Muscle of leg (tissue), 16 donors: ENCODE measurements at places on chromosomes 2 and 18.

DNA sequence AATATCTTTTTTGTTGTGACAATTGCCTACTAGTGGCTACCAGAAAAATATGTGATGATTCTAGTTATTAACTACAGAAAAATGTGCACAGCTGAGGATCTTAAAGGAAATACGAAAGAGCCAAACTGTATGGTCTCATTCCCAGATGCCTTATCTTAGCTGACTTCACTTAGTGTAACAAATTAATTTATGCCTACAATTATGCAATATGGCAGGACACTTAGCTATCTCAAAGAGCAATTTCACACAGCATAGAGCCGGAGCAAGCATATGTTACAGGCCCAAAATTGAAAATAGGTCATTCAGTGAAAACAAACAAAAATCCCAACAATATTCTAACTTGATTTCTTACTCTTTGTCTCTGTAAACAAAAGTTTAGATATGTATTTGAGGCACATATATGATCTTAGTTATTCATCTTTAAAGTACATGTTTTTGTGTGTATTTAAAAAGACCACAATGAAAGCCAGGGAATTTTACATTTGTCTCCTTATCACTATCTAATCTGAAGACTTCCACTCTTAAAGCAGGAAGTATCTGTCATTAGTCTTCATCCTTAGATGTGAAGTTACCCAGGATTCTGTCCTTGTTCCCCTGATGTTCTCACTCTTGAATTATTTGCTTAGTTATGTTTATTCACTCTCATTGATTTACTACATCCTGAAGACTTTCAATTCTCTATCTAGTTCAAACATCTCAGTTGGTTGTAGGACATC is 1579.0 kb upstream of the NXPH2 start:
- DNase-seq: peak; percentile 22

GRCh38 chr18:10659000-10659399 is 133.2 kb downstream of the NAPG start:
- DNase-seq: no peak

DNA sequence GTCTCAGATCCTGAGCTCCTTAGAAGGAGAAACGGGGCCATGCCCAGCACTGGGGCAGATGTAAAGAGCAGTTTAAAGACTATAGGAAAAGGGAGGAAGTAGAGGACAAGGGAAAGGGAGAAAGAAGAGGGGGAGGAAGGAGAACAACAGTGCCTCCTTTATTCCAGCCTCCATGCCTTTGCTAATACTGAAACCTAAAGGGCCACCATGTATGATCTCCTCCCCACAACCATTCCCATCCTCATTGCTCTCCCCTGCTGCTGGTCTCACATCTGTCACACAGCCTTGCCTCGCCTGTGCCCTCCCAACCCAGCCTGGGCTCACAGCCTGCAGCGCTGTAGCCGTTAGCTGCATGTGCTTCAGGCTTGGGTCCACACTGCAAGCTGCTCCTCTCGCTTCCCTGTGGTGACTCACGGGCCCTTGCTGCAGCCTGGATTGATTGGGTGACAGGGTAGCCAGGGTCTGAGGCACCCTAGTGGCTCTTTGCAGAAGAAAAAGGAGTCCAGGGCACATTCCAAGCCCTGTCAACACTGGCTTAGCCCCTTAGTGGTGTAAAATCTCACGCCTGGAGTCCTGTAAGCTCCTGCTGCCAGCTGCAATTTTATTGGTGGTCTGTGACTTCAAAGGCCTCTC is 281.9 kb downstream of the SRBD1 start:
- no peak for DNase-seq

DNA sequence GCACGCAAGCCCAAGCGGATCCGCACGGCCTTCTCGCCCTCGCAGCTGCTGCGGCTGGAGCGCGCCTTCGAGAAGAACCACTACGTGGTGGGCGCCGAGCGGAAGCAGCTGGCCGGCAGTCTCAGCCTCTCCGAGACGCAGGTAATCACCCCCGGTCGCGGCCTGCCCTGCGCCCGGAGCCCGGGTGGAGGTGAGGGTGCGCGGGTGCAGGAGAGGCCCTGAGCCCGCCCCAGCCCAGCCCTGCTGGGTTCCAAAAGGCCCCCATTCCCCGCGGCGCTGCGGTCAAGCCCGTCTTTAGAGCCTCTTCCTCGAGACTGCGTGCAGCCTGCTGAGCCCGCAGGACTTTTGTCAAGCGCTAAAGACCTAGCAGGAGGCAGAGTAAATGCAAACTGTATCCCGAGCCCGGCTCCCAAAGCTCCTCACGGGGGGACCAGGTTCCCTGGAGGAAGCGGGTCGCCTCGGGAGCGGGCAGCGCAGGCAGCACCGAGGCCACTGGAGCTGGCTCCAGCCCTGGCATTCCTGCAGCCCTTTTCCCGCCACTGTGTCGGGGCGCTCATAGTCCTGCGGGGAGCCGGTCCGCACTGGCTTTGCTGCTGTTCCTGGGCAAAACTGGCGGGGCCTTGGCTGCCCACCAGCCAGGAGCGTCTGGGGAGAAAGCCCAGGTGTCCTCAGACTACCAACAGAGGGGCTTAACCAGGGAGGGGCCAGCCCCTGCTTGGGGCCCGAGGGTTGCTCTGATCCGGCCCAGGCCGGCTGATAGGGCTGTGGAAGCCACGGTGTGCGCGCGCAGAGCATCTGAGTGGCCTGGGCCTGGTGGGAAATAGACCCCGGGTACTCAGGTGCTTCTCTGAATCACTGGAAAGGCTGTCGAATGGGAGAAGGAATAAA is 7.3 kb downstream of the EMX1 start:
- no peak for DNase-seq

DNA sequence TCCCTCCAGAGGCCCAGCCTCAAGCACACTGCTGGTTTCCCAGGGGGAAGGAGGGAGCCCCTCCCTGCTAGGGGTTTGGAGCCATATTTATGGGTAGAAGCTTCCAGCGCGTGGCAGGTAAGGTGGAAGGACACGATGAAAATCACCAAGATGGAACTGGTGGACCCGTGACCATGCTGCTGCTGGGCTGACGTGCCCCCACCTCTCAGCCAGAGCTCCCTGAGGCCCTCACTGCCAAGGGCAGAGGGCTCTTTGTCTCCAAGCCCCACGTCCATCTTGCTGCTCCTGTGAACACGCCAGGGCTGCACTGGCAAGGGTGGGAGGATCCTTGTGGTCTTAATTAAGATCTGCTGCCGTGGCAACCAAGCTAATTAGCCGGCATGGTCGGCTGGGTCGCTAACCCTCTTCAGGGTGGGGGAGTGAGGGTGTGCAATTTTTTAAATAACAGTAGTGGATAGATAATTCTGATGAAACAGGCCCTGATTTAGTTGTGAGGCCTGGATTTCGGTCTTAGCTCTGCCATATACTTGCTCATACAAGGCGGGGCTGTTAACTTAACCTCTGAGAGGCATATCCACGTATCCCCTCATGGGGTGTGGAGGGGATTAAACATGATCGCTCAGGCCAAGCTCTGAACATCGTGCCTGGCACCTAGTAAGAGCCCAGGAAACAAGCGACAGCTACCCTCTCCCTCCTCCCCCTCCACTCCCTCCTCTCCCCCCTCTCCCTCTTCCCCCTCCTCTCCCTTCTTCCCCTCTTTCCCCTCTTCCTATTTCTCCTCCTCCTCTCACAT is 232.8 kb downstream of the CELF4 start:
- no peak for DNase-seq

GRCh38 chr2:71798266-71799012 is 345.1 kb downstream of the DYSF start:
- no peak for DNase-seq

DNA sequence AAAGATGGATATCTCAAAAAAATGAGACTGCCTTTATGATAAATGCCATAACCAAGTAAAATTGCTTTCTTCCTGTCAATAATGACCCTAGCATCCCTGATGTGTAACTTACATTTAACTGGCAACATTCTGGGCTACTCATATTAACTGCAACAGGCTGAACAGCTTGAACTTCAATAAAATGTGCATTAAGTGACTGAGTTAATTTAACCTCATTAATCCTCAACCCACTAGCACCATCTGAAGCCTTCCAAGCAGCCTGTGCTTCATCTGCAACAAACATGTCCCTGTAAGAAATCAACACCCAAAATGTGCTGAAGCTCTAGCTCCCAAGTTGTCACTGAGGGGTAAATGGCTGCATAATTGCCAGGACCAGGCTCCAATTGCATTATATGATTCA is 296.2 kb upstream of the ZC3H15 start:
- no peak for DNase-seq

GRCh38 chr2:23684395-23685176 is 242.3 kb downstream of the ATAD2B start:
- DNase-seq: no peak
